ENCODE measurements at places on chromosomes 4 and X. TPM values are rescaled to one million over a fixed set of nuclear protein-coding genes. Genes with fewer than 3 reads are reported as not detected.

The HTN1 gene
- not detected for total RNA-seq

The APEX2 gene
- total RNA-seq = 14.2 TPM

DNA sequence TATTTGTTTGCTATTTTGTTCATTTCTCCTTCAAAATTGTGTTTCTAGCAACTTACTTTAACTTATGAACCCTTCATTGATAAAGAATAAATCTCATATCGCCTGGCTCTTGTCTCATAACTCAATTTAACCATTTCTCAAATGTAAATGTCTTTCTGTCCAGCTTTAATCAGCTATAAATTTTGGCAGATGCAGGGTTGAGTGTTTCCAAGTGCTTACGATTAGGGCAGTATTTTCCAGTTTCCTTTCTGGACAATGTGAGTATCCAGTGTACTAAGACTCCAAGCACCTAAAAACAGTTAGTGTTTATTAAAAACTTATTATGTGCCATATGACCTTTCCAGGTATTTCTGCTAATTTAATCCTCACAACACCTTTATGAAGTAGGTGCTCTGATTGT lies 218.6 kb upstream of the GK2 start:
- H3K4me3 ChIP-seq = no peak overlapping the region
- DNase-seq = no peak
- no peaks in the 10 kb centered on the region for H3K4me1 ChIP-seq
- H3K36me3 ChIP-seq = no peaks in the 10 kb centered on the region
- no peaks in the 10 kb centered on the region for H3K27me3 ChIP-seq

DNA sequence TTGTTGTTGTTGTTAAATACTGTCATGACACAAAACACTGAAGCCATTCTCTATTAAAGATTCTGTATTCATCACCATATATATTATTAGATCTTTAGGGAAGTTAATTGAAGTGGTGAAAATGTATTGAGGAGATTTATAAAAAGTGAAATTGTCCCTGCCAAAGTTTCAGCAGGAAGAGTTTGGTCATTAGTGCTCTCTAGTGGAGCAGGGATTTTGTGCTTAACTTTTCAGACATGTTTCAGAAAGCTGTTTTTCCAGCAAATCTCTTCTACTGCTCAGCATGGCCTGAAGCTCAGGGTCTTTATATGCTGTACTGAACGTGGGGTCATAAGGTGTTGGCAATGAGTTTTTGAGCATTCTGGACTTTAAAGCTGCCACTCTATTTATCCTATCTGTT lies 36.7 kb upstream of the CXXC4 start:
- no peaks in the 10 kb centered on the region for H3K4me1 ChIP-seq
- no peak overlapping the region for H3K27ac ChIP-seq
- H3K4me3 ChIP-seq = no peak overlapping the region
- no peak for DNase-seq
- H3K27me3 ChIP-seq = no peaks in the 10 kb centered on the region
- no peaks in the 10 kb centered on the region for H3K36me3 ChIP-seq

DNA sequence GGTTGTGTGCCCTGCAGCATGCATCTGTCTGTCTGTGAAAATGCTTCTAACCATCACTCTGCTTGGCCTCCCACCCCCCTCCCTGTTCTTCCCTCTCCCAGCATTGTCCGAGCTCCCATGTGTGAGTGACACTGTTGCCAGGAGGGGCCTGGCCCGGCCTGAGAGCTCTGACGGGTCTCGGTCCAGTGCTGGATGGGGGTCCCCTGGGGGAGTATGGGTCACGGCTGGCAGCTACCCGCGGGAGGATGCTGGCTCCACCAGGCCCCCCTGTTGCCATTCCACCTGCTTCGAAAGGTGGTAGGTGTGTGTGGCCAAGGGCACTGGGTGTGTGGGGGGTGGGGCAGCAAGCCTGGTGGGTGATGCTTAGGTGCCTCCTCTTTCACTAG lies 3.6 kb downstream of the NLGN3 start:
- no peaks in the 10 kb centered on the region for H3K27me3 ChIP-seq
- no peaks in the 10 kb centered on the region for H3K36me3 ChIP-seq
- peaks cover 15% of the 10 kb centered on the region for H3K4me1 ChIP-seq
- DNase-seq = no peak

DNA sequence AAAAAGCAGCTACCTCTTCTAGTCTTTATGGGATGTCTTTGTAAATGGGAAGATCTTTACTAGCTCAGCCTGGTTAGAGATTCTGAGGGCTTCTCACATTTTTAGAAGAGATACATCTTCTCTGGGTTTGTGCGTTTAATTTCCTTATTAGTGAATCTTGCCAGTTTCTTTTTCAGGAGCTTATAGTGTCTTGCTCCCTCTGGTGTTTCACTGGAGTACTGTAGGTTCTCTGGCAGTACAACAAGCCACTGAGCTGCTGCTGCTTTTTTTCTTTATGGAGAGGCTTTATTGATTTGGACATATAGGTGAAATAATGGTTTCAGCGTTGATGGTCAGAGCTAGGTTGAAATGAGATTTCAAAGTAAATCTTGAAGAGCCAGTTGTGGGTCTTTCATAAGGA lies 82.9 kb downstream of the LAS1L start:
- no peak overlapping the region for H3K4me3 ChIP-seq
- H3K27me3 ChIP-seq = no peaks in the 10 kb centered on the region
- no peaks in the 10 kb centered on the region for H3K4me1 ChIP-seq
- no peaks in the 10 kb centered on the region for H3K36me3 ChIP-seq
- no peak overlapping the region for H3K27ac ChIP-seq

GRCh38 chrX:120727911-120728310 lies 98.1 kb upstream of the C1GALT1C1 start:
- no peaks in the 10 kb centered on the region for H3K36me3 ChIP-seq
- H3K4me3 ChIP-seq = no peak overlapping the region
- H3K27ac ChIP-seq = no peak overlapping the region
- no peaks in the 10 kb centered on the region for H3K27me3 ChIP-seq

GRCh38 chrX:26597981-26598380 lies 382.0 kb downstream of the MAGEB5 start:
- H3K27ac ChIP-seq = no peak overlapping the region
- H3K4me3 ChIP-seq = no peak overlapping the region
- no peaks in the 10 kb centered on the region for H3K27me3 ChIP-seq
- H3K4me1 ChIP-seq = no peaks in the 10 kb centered on the region
- H3K36me3 ChIP-seq = no peaks in the 10 kb centered on the region
- no peak for DNase-seq

DNA sequence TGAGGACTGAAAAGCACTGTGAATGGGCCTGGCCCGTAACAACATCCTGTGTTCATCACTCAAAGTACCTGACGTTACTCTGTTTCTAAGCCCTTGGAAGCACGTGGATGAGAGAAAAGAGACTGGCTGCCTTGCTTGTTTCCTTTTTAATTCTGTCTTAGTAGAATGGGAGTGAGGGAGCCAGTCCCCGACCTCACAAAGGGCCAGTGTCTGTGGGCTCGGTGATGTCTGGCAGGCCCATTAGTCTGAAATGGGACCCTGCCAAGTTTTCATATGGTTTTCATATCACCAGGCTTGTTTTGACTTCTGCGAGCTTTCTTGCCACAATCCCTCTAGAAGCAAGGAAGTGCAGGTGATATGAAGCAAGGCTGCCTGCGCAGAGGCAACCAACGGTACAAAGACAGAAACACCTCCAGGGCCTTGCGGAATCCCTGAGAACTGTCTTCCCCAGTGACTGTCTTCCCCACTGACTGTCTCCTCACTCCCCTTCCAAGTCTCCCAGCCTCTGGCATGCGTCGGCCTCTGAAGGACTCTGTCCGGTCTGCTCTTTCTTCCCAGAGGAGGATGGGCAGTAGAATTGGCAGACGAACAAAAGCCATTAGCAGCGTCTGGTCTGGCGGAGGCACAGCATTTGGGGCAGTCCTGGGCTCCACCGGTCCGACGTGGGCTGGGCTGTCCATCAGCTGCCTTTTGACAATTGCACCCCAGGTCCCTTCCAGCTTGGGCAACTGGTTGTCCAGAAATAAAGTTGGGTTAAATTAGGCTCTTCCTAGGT lies 20.2 kb upstream of the RASL11B start:
- no peak overlapping the region for H3K4me3 ChIP-seq
- no peaks in the 10 kb centered on the region for H3K36me3 ChIP-seq
- H3K27ac ChIP-seq = no peak overlapping the region

GRCh38 chr4:86233681-86234080 lies 126.2 kb downstream of the MAPK10 start:
- no peak for DNase-seq
- H3K36me3 ChIP-seq = no peaks in the 10 kb centered on the region
- H3K4me3 ChIP-seq = no peak overlapping the region
- no peaks in the 10 kb centered on the region for H3K4me1 ChIP-seq

Measured in vagina (tissue), 2 donors.